ENCODE measurements at places on chromosomes 1 and 21. TPM values are rescaled to one million over a fixed set of nuclear protein-coding genes. Genes with fewer than 3 reads are reported as not detected.

DNA sequence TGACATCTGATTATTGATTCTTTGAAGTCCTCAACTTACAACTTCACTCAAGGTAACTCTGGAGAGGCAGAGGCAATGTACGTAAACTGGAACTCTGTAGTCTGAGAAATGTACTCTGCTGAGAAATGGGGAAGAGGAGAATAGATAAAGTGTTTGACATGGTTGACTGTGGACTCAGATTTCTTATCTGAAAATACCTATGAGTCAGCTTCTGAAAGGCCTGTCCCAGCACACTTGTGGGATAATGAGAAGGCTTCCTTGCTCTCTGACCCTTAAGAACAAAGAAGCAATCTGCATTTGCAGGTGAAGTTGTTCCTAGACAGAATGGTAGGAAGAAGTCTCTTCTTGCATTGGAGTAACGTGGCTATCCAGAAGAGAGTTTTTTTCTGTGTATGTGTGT is 1573.5 kb downstream of the BRINP3 start:
- H3K4me1 ChIP-seq, result no peaks in the 10 kb centered on the region
- no peak overlapping the region for H3K4me3 ChIP-seq
- no peak overlapping the region for H3K27ac ChIP-seq
- no peaks in the 10 kb centered on the region for H3K27me3 ChIP-seq

DNA sequence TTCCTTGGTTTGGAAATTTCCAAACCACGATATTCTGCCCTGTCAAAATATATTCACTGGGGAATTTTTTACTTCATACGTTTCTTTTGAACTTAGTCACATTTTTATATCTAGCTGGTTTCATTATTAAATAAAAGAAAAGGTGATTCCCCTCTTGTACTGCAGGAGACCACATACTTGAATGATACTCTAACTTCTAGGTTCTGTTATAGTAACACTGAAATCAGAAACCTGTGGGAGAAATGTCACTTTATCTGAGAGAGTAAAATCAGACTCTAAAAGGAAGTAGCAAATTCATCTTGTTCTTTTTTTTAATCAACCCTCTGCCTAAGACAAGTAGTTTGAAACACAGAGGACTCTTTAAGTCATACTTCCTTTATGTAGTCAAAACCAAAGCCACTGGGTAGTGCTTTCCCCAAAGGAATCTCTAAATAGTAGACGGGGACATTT is 34.4 kb downstream of the MRPL39 start:
- H3K27me3 ChIP-seq, result peaks cover 3% of the 10 kb centered on the region
- H3K36me3 ChIP-seq, result no peaks in the 10 kb centered on the region
- no peak overlapping the region for H3K27ac ChIP-seq
- H3K4me1 ChIP-seq, result peaks cover 2% of the 10 kb centered on the region

DNA sequence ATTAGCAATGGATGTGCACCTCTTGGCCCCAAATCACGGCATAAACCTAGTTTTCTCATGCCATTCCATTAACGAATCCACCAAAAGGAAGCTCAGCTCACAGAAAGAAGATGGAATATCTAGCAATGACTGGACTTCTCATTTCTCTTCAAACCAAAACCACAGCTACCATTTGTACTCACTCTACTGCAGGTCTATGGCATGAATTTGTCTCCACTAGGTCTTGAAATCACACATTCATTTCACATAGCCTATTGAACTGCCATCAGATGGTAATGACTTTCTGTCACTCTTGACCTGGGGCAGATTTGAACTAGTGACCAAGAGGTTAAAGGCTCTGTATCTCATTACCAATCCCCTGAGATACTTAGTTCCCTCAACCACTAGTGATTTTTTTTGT is 382.7 kb downstream of the DPYD start:
- H3K27ac ChIP-seq, result no peak overlapping the region
- H3K4me1 ChIP-seq, result no peaks in the 10 kb centered on the region
- H3K4me3 ChIP-seq, result no peak overlapping the region
- no peaks in the 10 kb centered on the region for H3K27me3 ChIP-seq

DNA sequence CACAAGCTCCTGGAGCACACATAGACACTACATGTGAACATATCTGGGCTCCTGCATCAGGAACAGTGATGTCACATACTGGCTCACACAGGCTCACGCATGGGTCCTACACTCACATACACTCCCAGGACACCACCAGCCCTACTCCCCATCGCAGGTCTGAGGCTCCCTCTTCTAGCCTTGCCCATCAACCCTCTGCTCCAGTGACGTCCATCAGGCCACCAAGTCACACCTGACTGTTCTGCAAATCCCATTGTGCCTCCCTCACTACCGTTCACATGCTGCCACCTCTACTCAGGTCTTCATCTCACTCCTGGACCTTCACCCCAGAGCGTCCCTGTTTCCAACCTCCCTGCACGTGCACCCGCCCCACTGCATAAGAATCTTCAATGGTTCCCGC is 18.1 kb downstream of the TFAP2E start:
- peaks cover 2% of the 10 kb centered on the region for H3K4me1 ChIP-seq
- H3K36me3 ChIP-seq, result no peaks in the 10 kb centered on the region
- peaks cover 8% of the 10 kb centered on the region for H3K27me3 ChIP-seq
- H3K27ac ChIP-seq, result no peak overlapping the region
- no peak for DNase-seq

DNA sequence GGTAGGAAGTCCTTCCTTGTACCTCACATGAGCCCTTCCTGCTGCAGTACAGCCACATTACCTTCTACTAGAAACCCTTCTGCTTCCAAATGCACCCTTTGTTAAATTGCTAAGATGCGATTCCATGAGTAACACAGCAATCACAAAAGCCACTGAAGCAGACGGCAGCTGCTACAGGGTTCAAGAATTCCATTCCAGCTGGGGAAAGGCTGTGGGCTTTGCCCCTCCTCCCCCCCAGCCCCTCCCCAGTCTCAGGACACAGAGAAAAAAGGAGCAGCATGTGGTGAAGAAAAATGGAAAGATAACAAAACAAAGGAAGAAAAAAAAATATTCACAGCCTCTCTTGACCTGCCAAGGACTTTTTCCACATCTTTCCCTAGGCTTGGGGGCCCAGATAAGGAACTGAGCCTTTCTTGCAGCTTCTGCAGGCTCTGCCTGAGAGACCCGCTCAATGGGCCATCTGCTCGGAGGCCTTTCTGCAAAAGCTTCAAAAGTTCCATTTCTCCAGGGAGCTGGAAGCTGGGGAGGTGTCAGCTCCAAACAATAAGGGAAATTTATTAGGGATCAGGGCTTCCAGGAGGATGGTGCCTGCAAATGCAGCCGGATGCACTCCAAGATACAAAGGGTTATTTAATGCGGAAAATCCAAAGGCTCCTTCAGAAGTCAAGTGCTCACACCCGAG is 72.1 kb downstream of the SYT2 start:
- H3K27ac ChIP-seq, result peak overlapping the region; percentile 85
- DNase-seq, result peak; percentile 37
- H3K36me3 ChIP-seq, result no peaks in the 10 kb centered on the region
- H3K4me1 ChIP-seq, result peaks cover 34% of the 10 kb centered on the region

- DNase-seq, result no peak
- H3K27ac ChIP-seq, result no peak overlapping the region
- no peaks in the 10 kb centered on the region for H3K36me3 ChIP-seq
Observed at GRCh38 chr1:72623299-72623708, 341.0 kb upstream of the NEGR1 start.

GRCh38 chr1:63126104-63126503 is 196.3 kb upstream of the FOXD3 start:
- H3K27ac ChIP-seq, result no peak overlapping the region
- peaks cover 5% of the 10 kb centered on the region for H3K27me3 ChIP-seq
- H3K4me1 ChIP-seq, result peaks cover 27% of the 10 kb centered on the region
- H3K36me3 ChIP-seq, result no peaks in the 10 kb centered on the region

Gene TIE1
- 11.3 TPM for total RNA-seq

Gene RAB42
- 0.69 TPM for total RNA-seq

Gene PEAR1
- total RNA-seq, result 1.2 TPM

Gene SETSIP
- total RNA-seq, result not detected

Measured in glutamatergic neuron (in vitro differentiated cells).